ENCODE measurements at places on chromosomes 7 and 10.
A peak's percentile ranks its signal among the peaks of the same experiment; 100 is the strongest.

GRCh38 chr7:121474301-121474673, 78.2 kb upstream of the FAM3C start:
- no peak for DNase-seq

DNA sequence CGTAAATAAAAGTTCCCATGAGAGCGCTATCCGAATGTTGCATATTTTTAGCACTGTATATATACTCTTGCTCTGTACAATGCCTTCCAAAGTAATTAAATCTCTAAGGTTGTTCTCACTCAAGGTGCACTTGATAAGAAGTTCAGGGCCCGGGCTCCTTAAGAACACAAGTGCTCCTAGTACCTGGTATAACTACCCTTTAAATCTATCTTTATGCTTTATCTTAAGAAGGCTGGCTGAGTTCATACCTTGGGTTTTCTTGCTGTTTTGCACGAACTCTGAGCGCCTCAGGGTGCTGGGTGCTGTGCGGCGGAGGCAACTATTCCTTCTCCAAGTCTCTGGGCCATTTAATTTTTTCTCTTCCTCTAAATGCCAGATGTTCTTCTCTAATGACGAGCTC, 80.4 kb downstream of the DNMBP start:
- DNase-seq = no peak

GRCh38 chr7:142587578-142588191, 161.6 kb upstream of the PRSS1 start:
- peak; percentile 90 for DNase-seq

GRCh38 chr7:54180796-54181195, 361.4 kb upstream of the VSTM2A start:
- DNase-seq = no peak

DNA sequence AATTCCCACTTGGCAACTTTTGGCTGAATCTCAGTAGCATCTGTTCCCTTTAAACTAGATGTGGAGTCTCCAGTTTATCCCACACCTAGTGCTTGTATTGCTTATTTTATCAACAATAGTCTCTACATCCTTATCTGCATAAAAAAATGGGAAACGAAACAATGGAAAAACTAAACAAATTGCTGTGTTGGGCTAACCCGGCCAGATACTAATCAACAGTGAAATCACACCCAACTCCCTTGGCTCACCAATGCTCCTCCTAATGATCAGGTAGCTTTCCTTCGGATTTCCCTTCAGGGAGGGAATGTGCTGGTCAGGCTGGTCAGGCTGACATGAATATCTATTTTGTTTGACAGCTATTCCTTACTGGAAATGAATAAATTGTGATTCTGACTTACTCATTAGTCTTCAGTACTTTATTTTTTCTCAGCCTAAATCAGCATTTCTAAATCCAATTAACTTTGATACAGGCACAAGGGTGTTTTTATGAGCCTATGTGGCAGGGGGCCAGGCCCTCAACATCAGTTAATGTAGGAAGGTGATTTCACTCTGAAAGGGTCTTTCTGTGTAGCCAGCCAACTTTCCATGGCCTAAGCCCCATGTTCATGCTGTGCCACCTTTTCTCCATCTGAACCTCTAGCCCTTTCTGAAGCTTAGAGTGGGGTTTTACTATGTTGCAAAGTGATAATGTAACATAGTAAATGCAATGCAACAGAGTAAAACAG, 170.5 kb upstream of the NPSR1 start:
- DNase-seq = no peak

GRCh38 chr10:129417870-129418269, 49.2 kb upstream of the MGMT start:
- DNase-seq = no peak

GRCh38 chr7:81415181-81415580, 354.7 kb downstream of the HGF start:
- DNase-seq = no peak

DNA sequence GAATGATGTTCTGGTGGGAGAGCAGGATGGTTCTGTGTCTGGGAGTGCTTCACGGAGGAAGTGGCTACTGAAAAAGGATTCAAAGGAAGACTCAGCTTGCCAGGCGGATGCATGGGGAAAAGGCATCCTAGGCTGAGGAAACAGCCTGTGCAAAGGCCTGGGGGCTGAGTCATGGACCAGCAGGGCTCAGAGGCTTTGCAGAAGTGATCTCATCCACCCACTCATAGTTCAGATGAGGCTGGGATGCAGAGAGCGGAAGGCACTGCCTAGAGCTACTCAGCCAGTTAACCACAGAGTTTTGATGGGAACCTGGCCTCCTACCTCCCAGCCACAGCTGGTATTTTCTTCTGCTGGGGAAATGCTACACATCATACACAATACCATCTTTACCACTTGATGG, 15.8 kb upstream of the ADAMTS14 start:
- DNase-seq = peak; percentile 25

Data from hematopoietic multipotent progenitor cell treated with erythropoietin and hydrocortisone succinate and interleukin-3 and kit ligand, for 6 days (in vitro differentiated cells).